ENCODE measurements at places on chromosomes 7 and 10.

DNA sequence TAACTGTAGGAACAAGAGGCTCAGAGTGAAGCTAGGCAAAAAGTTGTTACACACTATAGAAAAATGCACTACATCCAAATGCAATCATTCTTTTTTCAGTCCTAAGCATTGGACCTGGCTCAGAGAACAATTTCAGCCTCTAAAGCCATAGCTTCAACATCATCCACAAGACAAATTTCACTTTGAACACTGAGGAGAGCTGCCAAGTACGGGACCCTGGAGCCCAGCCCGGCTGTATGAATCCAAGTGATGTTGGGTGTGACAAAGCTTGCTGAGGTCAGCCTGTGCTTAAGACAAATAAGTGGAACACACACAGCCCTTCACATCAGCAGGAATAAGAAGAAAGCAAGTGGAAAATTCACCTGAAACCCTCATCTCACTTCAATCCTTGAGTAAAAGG, 233.1 kb upstream of the PFKP start:
- DNase-seq, result no peak

GRCh38 chr7:26245150-26245549, 43.6 kb downstream of the CBX3 start:
- DNase-seq, result no peak

DNA sequence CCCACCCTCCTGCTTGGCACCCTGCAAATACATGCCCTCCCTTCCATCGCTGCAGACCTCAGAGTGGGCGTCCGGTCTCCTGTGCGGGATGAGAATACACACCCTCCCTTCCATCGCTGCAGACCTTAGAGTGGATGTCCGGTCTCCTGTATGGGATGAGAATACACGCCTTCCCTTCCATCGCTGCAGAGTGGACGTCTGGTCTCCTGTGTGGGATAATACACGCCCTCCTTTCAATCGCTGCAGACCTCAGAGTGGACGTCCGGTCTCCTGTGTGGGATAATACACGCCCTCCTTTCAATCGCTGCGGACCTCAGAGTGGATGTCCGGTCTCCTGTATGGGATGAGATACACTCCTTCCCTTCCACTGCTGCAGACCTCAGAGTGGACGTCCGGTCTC, 128.1 kb downstream of the VIPR2 start:
- DNase-seq, result no peak

GRCh38 chr7:156616269-156617202, 24.0 kb upstream of the RNF32 start:
- no peak for DNase-seq

DNA sequence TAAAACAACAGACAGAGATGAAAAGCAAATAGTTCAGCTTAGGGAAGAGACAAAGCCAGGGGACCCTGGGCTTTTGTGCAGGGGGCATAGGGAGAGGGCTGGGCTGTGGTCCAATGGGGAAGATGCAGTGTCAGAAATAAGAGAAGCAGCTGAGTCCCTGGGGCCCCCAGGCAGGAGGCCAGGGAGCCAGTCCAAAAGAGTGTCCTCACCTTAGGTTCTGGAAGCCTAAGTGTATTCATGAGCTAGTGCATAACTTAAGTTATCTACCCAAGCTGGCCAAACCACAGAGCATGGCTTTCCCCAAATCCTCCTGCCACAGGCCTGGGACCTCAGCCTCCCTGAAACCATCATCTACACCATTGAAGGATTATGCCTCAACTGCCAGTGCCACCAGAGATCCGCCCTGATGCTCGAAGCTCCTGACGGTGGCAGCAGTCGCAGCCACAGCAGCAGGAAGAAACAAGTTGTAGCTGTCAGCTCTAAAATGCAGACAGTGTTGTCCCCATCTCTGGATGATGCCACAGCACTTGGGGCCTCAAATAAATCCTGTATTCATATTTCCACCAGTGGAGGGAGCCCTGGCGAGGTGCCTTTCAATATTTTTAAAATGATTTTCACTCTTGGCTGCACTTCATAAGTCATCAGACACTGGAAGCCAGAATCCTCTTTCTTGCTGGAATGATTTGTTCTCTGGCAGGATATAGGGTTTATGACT, 574.6 kb downstream of the GRID1 start:
- DNase-seq, result peak; percentile 51

DNA sequence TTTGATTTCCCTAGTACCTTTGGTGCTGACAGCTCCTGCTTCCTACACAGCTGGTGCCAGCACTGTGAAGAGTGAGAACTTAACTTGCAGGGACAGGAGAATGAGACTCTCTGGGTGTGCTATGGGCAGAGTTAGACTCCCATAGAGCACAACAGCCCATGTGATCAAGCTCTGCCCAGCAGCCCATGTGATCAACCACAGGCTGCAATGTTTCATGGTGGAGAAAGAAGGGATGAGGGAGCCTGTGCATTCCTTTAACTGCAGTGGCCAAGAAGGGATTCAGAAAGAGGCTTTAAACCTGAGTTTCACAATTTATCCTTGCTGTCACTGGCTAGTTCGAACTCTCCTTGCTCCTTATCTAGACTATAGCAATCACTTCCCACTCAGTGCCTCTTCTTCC, 10.0 kb upstream of the MEST start:
- no peak for DNase-seq

DNA sequence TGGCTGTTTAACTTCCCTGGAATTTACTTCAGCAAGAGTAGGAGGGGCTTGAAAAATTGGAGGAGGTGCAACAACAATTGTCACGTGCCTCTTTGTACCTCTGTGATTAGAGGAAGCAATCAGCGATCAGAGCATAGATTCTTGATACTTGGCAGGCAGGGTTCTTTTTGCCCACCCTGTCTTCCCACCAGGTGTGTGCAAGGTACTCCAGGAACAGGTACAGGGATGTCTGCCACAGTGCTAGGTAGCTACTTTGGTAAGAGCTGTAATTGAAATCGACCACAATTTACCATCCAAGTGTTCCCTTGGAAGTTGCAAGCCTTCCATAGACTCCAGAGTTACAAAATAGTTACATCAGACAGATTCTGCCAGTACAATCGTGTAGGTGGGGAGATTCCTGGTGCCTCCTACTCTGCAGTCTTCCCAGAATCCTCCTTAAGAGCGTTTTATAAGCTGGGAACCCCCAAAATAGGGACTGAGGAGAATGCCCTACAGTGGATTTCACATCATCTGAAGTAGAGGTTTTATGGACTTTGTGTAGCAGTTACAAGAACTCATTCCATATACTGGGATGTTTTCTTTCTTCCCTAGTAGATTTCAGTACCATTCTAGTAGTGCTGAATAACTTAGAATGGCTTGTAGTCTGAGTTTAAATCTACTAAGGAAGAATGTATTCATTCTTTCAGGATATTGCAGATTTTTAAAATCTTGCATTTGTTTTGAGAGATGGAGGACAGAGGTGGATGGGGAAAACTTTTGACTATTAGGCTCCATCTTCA, 101.9 kb downstream of the EXOC4 start:
- no peak for DNase-seq

GRCh38 chr10:58981846-58982245, 194.6 kb upstream of the PHYHIPL start:
- no peak for DNase-seq

GRCh38 chr10:116069856-116070255, 203.2 kb downstream of the GFRA1 start:
- no peak for DNase-seq

GRCh38 chr10:35015843-35016408, 74.2 kb downstream of the CUL2 start:
- no peak for DNase-seq
